RWPE1 (cell line): ENCODE measurements at places on chromosomes 2 and 18.

DNA sequence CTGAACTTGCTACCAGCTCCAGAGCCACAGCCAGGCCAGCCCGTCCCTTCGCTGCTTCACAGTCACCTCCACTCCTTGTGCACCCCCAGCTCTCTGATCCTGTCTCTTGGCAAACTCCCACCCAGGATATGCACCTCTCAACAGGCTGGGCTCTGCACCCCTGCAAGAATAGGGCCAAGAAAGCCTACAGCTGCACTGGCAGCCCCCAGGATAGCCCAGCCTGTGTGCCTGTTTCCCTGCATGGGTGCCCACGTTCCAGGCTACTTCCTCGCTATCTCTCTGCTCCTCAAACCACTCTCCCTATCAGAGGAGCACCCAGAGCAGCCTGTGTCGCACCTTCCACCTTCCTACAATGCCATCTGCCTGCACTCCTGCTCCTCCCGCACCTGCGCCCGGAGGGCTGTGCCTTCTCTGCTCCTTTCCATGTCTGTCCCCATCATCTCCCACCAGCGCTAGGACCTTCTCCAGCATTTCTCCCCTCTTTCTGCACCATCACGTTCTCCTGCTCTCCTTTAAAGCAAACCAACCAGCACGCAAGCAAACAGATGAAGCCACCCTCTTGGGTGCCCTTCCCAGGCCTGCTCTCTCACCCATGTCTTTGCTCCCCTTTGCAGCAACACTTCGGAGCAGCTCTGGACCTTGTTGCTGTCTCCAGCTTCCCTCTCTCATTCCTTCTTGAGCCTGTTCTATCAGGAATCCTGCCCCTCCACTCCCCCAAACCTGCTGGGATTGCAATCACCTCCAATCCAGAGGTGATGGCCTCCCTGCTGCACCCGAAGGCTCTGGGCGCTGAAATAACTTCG, 313.2 kb upstream of the HS6ST1 start:
- no peak for DNase-seq

DNA sequence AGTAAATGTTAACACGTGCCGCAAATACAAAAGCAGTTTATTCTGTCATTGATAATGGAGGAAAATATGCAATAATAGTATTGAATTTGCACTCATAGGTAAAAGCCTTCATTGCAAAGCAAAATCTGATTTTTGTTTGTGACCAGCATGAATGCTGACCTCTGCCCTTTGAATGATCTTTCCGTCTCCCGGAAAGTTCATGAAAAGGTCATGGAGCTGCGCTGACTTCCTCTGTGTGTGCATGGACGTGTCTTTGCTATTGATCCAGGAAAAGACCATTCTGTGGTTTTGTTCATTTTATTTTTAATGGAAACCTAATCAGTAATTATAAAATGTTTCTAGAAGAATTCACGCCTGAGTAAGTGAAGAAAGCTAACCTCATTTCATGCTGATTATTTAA, 320.0 kb downstream of the MTX2 start:
- no peak for DNase-seq

DNA sequence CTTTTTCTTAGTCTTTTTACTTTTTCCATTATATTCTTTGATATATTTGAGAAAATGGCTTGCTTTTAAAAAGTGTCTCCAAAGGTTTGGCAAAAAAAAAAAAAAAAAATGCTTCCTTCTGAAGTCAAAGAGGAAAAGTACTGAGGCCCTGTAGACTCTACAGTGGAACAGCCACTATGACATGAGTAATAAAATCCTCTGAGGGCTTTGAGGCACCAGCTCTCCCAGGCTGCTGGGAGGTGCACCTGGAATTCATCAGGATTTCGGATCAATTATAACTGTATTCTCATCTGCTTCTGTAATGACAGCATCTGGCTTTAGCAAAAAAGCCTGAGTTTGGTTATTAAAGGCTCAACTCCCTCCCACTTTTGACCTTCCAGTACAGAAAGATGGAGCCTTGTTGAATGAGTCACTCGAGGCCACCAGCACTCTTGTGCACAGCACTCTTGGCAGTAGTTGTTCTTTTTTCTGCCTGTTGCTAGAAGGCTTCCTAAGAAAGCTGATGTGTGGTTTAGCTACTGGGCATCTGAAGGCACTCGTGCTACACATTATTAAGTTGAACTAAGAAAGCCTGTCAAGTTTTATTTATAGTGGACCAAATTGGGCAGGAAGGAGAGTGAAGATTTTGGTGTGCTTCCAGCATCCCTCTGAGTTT, 131.3 kb downstream of the PRPF40A start:
- DNase-seq, result no peak

- no peak for DNase-seq
Observed at GRCh38 chr2:65390134-65390533, 42.3 kb downstream of the SPRED2 start.

GRCh38 chr2:46050027-46050426, 247.2 kb upstream of the EPAS1 start:
- no peak for DNase-seq

DNA sequence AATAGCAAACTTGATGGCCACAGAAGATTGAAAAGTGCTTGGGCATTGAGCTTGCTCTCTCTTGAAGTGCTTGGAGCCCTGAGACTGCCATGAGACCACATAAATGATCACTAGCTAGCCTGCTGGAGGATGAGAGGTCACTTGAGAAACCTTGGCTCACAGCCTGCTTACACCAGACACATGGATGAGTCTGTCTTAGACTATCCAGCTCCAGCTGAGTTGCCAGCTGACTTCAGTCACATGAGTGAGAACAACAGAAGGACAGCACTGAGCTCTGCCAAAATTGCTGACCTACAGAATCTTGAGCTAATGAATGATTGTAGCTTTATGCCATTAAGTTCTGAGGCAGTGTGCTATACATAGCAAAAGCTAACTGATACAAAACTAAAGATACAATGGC, 18.1 kb downstream of the NABP1 start:
- DNase-seq, result no peak

GRCh38 chr2:64319896-64320295, 134.1 kb upstream of the LGALSL start:
- DNase-seq, result no peak

DNA sequence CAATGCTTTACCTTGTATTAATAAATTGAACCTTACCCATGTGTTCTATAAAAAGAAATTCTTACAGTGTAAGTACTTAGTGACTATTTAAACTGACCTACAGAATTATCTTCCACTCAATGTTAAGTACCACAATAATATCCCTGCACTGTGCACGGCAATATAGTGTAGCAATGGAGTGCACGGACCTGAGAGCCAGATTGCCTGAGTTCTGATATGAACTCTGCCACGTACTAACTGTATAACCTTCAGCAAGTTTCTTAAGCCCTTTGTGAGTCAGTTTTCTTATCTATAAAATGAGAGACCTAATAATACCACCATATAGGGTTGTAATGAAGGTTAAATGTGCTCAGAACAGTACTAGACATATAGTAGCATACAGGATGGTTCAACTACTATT, 66.2 kb downstream of the GPR39 start:
- no peak for DNase-seq

GRCh38 chr2:72115110-72116080, 32.3 kb downstream of the CYP26B1 start:
- DNase-seq, result peak; percentile 98
